ENCODE measurements at places on chromosomes 7 and 10.

GRCh38 chr7:74453322-74454011, at the start of gene GTF2IRD1:
Gene GTF2IRD1, plus strand, starts transcription at chr7:74453906. Its CDS starts 54,175 bp downstream, at chr7:74508081.
- peak; percentile 87 for DNase-seq

DNA sequence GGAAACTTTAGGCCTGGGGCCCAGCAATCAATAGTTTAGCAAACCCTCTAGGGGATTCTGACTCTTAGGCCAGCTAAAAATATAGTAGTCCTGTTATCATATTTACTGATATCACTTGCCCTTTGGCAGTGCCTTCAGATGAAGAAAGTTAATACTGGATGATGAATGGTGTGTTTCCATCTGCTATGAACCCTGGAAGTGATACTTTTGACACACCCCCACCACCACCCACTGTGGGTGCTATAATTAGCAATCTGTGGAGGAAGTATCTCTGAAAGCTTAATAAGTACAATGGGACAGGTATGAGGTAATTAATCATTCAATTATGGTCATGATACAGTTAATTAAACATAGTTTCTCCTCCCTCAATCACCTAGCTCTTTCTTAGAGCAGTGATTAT, 90.4 kb upstream of the LRRTM3 start:
- no peak for DNase-seq

DNA sequence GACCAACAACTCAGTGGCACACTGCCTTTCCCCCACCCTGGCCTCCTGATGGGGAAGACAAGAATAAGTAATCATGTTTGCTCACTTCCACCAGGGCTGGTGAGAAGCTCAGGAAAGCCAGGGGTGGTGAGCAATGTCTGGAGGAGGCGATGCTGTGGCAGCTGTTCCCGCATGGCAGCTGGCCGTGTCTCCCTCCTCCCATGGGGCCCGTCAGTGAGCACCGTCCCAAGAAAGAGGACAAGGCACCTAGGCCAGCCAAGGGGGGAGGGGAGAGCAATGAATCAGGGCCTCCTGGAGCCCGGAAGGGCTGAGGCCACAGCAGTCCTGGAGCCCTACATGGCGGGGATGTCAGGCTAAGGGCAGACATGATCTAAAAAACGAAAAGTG, 69.2 kb upstream of the INSIG1 start:
- DNase-seq = no peak

DNA sequence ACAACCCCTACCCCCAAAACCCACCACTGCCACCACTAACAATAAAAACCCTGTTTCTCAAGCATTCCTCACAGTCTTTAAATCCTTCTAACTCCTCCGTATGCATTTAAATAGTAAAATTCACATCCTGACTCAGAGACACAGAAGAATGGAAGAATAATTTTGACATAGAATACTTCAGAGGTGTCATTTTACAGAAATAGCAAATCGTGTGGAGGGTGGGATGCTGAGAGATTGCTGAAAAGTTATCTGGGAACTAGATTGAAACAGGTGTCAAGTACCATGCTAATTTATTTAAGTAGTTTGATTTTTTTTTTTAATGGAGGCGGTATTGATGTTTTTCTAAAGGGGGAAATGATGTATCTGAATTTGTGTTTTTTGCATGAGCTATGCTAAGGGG, 575.2 kb upstream of the TPK1 start:
- no peak for DNase-seq

DNA sequence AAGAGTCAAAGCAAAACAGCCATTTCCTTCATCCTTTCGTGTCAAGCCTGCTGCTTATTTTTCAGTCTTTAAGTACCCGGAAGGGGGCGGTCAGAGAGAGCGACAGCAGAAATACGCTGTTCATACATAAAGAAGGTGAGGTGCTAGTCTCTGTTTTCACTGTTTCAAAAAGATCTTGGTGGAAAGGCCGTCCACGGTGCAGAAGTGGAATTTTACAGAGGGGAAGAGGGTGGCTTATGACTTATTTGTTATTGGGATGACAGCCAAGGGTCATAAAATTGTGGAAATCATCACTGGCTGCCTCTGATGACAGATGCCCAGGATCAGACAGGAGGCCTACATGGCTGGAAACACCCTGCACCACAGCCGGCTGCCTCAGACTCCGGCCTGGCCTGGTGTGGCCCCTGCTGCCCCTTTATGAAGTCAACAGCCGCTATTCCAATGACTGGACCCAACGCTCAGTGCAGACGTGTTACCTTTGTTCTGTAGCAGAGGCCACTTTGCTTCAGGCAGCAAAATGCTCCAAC, 57.0 kb downstream of the HIPK2 start:
- DNase-seq = no peak

Data from NCI-H146 (cell line).